ENCODE measurements at places on chromosomes 6 and 20. TPM values are rescaled to one million over a fixed set of nuclear protein-coding genes. Genes with fewer than 3 reads are reported as not detected.
A peak's percentile ranks its signal among the peaks of the same experiment; 100 is the strongest.

ULBP1 gene
- 0.06 TPM for polyA plus RNA-seq

PRICKLE4 gene
- polyA plus RNA-seq, result 0.88 TPM

LPA gene
- not detected for polyA plus RNA-seq

FOXC1 gene
- not detected for polyA plus RNA-seq

POPDC3 gene
- not detected for polyA plus RNA-seq

FAM210B gene
- 41.3 TPM for polyA plus RNA-seq

TMEM170B gene
- polyA plus RNA-seq, result 19.7 TPM

DNA sequence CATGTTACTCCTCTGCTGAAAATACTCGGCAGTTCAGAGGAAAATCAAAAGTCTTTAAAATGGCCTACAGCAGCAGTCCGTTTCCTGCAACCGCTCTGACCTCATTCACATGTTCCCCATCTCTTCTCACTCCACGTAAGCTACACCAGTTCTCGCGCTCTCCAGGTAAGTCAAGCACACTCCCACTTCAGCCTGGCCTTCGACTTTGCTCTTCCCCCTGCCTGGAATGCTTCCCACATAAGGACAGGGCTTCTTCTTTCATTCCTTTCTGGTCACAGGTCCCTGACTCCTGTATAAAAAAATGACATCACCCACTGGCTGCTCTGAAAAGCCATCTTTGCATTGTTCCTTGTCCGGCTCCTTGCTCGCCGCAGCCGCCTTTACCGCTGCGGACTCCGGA is 42.7 kb downstream of the MGME1 start:
- DNase-seq, result no peak

GRCh38 chr6:24891004-24891403 is 44.8 kb downstream of the RIPOR2 start:
- DNase-seq, result no peak

GRCh38 chr6:133632206-133632605 is 256.7 kb upstream of the TCF21 start:
- DNase-seq, result no peak

DNA sequence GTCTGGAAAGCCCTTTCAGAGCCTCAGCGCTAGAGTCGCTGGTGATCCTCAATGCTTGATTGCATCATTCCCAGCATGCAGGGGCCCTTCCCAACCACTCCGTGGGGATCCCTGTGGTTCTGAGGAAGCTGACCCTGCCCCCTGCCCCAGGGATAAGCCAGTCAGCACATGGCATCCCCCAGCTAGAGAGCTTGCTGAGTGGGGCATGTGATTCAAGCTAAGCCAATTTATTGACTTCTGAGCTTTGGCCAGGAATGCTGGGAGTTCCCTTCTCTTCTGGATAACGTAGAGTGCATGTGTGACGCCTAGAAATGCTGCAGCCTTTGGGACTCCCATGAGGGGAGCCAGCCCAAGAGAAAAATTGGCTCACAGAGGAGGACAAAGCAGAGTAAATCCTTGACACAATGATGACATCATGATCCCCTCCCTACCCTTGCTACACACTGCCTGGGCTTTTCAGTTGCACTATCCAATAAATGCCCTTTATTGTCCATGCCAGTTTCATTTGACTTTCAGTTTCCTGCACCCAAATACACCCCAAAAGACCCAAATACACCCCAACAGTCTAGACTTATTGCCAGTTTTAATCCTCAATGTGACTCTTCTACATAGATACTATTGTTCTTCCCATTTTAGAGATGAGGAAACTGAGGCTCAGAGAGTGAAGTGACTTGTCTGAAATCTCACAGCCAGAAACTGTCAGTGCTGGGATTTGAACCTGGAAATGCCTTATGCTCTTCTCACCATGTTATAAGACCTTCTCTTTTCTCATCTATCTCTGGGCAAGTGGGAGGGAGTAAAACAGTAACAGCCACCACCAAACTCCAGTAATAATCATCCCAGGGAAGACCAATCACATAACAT is 34.3 kb downstream of the KCNB1 start:
- no peak for DNase-seq

DNA sequence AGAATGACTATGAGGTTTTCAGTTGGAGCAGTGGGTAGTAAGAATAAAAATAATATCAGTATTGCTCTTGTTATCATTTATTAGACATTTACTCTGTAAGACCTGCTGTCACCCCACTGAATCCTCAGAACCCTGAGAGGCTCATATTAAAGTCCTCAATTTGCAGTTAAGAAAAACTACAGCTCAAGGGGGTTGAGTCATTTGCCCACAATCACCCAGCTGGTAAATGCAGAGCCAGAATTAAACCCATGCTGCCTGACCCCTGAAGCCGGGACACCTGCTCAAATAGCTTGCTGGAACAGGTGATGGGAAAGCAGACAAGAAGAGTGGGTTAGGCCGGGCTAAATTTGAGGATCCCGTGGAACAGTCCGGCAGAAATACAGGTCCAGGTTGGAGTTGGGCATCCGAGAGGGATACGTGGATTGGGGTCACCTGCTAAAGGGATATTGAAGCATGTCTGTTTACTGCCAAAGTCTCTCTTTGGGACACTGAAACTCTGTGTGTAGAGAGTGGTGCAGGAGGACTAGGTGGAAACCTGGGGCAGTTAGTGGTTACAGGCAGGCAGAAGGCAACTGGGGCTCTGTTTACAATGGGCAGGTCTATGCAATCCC is 344.1 kb downstream of the CDC5L start:
- no peak for DNase-seq

GRCh38 chr6:75213112-75213511 is 7.3 kb upstream of the COL12A1 start:
- DNase-seq, result no peak

DNA sequence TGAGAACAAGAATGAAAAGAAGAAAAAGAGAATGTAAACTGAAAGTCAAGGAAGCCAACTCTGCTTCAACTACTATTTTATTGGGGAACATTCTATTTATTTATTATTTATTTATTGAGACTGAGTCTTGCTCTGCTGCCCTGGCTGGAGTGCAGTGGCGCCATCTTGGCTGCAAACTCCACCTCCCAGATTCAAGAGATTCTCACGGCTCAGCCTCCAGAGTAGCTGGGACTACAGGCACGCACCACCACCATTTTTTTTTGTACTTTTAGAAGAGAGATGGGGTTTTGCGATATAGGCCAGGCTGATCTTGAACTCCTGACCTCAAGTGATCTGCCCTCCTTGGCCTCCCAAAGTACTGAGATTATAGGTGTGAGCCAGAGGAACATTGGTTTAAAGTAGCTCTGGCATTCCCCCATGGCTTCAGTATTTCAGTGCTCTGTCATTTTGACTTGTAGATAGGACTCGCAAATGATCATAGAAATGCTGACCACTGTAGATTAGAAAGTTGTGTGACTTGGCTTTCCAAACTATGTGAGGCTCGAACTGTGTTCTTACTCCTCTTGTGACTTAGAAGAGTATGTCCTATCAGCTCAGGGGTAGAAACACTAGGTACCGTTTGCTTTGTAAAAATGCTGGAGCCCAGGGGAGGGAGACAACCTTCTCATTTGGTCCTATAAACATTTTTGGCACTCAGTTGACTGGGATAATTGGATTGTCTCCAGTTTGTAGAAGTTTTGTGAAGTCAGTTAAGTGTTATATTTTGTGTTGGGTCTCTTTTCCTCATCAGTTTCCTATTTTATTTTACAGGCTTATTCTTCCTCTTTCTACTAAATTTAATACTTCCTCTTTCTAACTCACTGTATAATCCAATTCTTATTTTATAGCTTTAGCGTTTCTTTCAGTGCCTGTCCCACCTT is 544.9 kb upstream of the CITED2 start:
- DNase-seq, result peak; percentile 43
